ENCODE measurements at places on chromosomes 6 and 20.

GRCh38 chr6:134287859-134288537 lies 29.9 kb downstream of the SGK1 start:
- no peak for DNase-seq

- no peak for DNase-seq
Measured at GRCh38 chr20:49352751-49353150, 74.9 kb upstream of the ZNFX1 start.

- no peak for DNase-seq
Measured at GRCh38 chr20:10476319-10476724, 41.2 kb downstream of the SLX4IP start.

- DNase-seq, result no peak
Measured at GRCh38 chr6:90220273-90220672, 76.4 kb downstream of the BACH2 start.

DNA sequence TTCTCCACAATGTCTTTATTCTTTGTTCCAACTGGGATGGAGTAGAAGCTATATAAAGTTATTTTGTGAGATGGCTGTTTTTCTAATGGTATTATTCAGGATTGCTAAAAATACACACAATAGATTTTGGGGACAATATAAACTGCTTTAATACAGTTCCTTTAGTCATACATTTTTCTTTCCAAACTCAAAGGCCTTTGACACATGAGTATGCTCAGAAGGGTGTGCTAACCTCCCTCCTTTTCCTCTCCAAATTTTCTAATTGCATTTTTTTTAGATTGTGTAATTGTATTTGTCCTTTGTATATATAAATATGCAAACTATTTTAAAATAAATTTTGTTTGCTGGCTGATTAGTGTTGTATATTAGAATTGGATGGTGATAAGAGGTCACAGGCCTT lies 119.6 kb upstream of the FOXO3 start:
- DNase-seq, result no peak

GRCh38 chr20:43736588-43737158 lies 9.9 kb upstream of the GTSF1L start:
- no peak for DNase-seq

DNA sequence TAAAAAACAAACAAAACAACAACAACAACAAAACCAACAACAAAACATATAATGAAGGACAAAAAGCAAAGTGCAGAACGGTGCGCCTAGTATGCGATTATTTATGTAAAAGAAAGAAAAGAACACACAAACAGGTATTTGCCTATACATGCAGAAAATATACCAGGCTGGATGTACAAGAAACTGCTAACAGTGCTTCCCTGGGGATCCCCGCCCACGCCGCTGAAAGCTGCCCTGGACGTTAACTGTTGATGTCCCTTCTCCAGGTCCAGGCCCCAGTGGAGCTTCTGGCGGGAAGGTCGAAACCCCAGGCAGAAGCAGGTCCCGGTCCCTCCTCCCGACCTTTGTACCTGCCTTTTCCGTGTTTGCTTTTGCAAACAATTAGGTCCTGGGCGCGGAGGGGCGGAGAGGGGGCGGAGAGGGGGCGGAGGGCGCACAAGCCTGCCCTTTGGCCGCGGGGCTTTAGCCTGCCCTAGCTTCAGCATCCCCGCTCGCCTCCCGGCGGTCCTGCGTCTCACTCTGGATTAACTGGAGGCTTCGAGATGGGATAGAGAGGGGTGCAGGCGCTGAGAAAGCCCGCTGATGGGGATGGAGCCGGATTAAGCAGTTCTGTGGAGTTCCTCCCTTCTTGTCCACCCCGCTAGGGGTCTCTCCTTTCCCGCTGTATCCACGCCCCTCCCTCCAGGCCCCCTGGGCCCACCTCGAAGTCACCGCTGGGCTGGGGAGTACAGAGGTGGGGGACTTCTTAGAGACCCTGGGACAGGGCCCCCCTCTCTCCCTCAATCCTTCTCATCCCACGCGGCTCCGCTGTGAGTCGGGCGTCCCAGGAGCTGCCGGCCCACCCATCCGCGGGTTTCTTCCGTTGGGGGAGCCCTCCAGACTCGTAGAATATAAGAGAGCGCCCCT lies 8.2 kb upstream of the AHCY start:
- no peak for DNase-seq

DNA sequence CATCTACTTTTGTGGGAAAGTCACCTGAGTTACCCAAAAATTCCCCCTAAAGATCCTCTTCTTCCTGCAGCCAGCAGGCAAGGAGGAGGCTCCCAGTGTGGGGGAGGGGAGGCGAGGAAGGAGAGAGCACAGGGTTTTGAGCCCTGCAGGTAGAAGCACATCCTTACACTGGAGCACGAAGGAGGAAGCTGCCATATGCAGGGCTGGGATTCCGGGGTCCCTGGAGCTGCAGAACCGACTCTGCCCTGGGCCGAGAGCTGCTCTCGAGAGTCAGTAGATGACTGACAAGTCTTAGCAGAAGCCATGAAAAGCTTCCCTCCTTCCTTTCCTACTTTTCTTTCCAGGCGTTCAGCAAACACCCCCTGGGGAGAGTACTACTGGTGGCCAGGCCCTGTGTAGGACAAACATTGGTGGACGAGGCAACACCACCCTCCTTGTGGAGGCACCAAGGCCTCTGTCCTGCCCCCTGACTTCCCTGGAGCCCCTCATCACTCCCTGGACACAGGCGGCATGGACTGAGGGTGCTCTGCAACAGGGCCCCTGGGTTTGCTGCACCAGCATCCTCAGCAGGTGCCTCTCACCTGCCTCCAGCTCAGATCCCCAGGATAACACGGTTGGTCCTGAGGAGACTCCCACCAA lies 211.7 kb upstream of the CST7 start:
- DNase-seq, result no peak

GRCh38 chr6:124430740-124431318 lies 531.4 kb upstream of the RNF217 start:
- DNase-seq, result no peak

- DNase-seq, result no peak
Measured at GRCh38 chr6:161401587-161402309, 127.9 kb upstream of the AGPAT4 start.

GRCh38 chr6:21524201-21524600 lies 69.3 kb upstream of the SOX4 start:
- DNase-seq, result no peak

DNA sequence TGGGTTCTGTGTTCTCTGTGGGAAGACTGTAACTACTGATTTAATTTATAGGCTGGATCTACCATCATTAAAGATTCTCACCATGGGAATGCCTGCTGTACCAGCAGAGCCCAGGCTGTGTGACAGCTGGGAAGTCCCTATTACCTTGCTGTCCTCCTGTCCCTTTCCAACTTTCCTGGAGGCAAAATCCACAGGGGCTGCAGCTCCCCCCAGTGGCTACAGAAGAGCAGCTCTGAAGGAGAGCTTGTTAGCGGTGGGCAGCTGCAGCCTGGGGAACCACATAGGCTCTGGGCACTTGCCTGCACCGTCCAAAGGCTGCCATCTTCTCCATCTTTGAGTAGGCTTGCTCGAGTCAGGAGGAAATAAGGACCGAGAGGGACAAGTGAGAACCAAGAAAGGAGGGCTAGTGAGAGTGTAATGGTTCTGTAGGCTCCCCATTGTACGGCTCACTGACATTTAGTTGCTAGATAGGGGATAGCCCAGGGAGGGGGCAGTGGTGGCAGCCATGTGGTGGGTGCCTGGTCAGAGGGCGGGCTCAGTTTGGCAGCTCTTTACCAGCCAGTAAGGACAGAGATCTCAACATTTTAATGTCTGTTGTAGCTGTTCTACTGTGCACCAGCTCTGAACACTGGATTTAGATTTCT lies 155.1 kb upstream of the MLIP start:
- DNase-seq, result no peak

DNA sequence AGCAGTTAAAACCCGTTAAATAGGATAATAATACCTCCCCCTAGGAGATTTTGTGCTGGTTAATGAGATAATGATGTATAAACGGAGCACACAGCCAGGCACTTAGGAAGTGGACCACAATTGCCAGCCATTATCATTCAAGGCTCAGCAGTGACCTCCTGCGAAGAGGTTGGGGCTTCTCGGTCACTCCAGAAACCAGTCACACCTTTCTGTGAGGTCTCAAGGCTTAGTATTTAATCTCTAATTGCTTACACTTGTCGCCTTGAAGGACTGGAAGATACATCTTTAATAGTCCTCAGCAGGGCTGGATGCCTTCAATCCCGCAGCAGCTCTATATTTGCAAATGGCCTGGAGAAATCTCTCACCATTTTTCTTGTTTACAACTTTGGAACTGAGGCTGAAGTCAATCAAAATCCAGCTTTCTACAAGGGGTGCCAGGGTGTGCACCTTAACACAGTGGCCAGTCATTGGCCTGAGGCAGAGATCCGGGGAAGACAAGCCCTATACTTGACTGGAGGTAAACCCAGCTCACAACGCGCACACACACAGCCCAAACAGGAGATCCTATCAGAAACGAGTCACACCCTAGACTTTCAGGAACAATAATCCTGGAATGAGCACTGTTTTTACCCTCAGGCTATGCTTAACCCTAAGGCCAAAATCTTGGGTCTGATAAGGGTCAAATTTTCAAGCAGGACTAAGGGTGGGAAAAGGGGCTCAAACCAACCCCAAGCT lies 1.2 kb downstream of the POU5F1 start:
- DNase-seq, result no peak

DNA sequence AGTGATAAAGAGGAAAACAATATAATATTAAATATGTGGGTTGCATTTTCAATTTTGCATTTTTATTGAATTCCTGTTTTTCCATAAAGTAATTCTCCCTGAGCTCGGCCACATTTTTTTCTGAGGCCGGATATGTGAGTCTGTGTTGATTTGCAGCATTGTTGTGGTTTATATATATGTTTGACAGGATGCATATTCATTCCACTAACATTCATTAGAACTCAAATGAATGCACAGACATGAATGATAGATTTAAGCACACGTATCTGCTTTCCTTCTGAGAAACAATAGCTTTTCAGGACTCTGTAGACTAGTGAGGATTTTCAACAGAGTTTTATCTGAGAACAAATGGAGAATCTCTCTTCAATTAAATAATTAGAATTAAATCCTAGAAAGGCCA lies 10.6 kb upstream of the EXOC2 start:
- DNase-seq, result no peak

- DNase-seq, result no peak
Measured at GRCh38 chr6:11006061-11006460, 38.0 kb downstream of the ELOVL2 start.

DNA sequence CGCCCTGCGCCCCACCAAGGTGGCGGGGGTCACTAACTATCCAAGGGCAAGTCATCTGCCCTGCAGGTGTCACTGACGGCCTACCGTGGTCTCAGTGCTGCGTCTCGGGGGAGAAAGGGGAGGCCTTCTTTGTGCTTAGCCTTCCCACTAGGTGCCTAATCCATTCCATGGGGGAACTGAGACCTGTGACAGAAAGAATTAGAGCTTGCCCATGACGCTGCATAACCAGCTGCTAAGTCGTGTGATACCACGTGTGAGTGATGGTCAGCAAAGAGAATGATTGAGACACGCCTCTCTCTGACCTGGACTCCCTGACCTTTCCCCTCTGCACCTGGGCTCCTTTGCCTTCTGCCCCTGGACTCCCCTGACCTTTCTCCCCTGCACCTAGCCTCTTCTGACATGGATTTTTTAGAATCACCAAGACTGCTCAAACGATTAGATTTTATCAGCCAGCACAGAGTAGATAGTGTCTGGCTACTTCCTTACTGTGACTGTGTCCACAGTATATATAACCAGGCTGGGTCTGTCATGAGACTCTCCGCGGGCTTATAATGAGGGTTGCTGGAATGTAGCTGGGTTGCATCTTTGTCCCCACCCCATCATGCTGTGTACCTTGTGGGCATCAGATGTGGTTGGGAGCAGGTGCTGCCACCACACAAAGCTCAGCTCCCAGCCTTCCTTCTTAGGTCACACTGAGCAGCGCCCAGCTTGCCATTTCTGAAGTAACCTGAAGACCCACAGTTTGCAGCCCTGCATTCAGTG lies 140.6 kb downstream of the TMEM242 start:
- no peak for DNase-seq
